Stimulated activated CD8-positive, alpha-beta memory T cell treated with anti-CD3 and anti-CD28 coated beads, Interleukin-4, amount 100 ng/mL, for 24 hours (primary cell): ENCODE measurements at places on chromosomes 7 and 10.

DNA sequence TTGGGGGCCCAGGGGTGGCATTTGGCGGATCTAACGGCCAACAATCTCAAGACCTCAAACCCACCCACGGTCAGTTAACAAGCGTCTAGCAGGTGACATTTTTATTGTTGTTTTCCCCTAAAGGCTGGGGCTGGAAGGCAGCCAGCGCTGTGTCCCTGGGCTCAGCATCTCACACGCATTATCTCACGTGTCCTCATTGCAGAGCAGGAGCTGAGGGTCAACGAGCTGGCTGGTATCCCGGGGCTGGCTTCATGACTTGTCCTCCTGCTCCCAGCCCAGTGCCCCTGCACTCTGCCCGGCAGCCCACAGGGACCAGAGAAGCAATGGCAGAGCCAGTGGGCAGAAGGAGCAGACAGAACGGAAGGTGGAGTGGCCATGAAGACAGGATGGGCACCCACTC, 54.4 kb upstream of the TMEM273 start:
- no peak for DNase-seq

GRCh38 chr10:113252650-113253618, 299.9 kb upstream of the HABP2 start:
- DNase-seq: no peak

GRCh38 chr7:33892945-33893344, 12.4 kb upstream of the BMPER start:
- DNase-seq: no peak

DNA sequence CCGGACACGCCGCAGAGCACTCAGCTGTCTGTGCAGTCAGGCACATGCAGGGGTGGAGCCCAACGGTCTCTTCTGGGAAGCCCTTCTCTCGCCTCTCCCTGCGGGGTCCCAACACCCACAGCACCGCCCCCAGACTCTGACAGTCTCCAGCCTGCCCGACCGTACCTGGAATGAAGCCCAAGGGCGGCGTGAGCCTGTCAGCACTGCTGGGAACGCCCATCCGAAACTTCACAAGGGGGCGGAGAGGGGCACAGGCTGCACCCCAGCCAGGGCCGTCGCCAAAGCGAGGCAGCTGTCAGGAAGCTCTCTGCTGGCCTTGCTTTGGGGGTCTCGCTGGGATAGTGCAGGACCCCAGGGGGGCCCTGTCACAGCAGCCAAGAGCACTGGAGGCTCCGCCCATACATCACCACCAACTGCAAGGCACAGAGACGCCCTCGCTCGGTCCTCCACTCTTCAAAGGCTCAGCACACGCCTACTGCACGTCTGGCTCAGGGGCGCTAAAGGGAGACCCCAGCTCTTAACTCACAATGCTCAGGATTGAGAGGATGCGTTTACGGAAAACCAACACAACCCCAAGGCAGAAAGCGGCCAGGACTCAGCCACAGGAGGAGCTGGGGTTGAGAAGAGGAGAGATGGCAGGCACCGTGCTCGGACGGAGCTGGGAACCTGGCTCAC, 30.9 kb downstream of the MAD1L1 start:
- DNase-seq: no peak

DNA sequence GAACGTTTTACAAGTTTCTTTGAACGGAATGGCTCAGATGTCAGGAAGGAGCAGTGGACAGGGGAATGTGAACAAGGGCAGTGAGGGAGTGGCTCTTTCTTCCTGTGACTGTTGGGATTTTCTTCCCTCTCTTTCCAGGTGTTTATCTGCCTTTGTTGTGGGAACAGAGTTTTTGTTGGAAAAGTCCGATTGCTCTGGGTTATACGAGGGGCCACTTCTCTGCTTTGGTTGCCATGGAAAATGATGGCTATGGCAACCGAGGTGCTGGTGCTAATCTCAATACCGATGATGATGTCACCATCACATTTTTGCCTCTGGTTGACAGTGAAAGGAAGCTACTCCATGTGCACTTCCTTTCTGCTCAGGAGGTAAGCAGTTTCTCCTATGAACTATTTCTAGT, 41.4 kb downstream of the ZRANB1 start:
- no peak for DNase-seq

DNA sequence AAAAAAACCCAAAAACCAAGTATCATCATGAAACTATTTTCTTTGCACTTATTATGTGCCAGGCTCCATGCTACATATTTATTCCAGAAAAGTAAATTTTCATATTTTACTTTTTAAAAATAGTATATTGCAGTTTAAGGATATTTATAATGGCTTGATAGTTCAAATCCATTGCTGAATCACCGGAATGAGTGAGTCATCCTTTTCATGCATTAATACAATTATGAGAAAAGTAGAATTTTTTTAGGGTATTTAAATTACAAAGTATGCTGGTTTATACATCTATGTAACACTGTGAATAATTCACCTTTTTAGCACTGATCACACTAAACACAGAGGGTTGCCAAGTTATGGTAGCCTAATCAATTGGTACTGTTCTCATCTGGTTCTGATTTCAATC, 54.3 kb downstream of the SLC16A9 start:
- DNase-seq: no peak

GRCh38 chr7:93239824-93240223, 7.7 kb downstream of the VPS50 start:
- DNase-seq: no peak

GRCh38 chr7:12722636-12723605, 35.5 kb downstream of the ARL4A start:
- DNase-seq: no peak

DNA sequence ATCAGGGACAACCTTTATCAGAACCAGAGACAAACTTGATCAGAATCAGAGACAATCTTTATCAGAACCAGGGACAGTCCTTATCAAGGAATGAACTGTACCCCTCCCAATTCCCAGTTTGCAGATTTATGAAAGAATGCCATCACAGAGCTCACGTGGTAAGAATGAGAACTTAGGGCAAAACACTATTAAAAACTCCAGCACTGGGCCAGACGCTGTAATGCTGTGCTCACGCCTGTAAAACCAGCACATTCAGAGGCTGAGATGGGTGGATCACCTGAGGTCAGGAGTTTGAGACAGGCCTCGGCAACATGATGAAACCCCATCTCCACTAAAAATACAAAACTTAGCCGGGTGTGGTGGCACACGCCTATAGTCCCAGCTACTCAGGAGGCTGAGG, 85.1 kb upstream of the TNRC18 start:
- no peak for DNase-seq

GRCh38 chr10:48792121-48792520, 107.4 kb downstream of the WDFY4 start:
- no peak for DNase-seq

- no peak for DNase-seq
Observed at GRCh38 chr7:133783276-133783675, 343.9 kb upstream of the LRGUK start.

GRCh38 chr7:17041324-17041723, 159.5 kb upstream of the AGR3 start:
- DNase-seq: no peak

GRCh38 chr7:45106-46090, 147.0 kb upstream of the FAM20C start:
- no peak for DNase-seq

DNA sequence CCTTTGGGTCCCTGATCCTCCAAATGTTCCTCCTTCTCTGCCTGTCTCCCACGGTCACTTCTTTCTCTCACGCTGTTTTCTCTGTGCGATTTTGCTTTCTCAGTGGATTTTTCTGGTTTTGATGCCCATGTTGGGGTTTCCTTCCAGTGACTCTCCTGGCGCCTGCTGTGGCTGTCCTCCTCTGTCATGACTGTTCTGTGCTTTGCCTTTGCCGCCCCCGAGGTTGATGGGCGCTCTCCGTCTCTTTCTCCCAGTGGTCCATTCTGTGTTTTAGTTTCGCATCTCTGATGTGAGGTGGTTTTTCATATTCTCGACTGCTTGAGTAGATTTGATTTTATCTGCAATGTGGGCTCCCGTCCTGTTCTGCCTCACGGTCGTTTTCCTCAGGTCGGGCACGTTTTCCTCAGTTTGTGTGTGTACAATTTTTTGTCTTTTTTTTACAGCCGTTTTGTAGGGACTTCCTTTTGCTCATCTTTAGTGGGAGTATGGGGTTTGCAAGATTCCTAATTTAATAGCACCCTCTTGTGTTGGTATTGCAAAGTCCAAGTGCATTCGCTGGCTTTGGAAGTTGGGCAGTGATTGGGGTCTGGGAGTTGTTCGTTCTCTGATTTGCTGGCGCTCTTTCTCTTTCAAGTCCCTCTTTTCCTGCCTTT, 100.0 kb downstream of the INPP5A start:
- no peak for DNase-seq

- DNase-seq: no peak
Observed at GRCh38 chr7:129784783-129785684, 167.7 kb downstream of the UBE2H start.

DNA sequence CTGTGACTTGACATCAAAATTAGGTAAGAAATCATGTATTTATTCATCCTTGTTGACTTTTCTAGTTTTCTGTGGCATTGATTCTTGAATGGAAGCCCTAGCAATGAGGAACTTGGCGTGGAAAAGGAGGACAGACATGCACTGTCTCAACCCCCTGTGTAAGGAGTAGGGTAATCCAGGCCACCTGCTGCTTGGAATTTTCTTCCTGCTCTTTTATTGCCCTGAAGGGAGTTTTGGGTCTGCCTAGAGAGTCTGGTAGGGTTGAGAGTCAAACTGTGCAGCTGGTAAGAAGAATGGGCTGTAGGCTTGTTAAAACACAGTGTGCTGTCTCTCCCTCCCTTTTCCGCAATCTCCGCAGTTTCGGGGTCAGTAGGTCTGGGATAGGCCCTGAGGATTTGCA, 19.7 kb downstream of the ZNF32 start:
- no peak for DNase-seq

DNA sequence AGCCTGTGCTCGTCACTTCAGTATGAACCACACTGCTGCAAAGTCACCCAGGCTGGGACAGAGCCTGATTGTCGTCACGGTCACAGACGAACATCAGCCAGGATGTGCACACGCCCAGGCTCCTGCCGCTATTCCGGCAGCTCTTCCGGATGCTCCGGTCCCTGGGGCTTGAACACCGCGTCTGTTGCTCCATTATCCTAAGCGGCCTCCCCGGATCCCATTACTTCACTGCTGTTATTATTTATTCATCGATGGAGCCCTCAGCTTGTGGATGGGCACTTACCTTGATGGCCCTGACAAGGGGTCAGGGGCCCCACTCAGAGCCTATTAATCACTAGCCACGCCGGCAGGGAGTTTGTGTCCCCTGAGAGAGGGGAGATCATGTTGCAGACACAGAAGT, 120.8 kb upstream of the PCBD1 start:
- DNase-seq: no peak

DNA sequence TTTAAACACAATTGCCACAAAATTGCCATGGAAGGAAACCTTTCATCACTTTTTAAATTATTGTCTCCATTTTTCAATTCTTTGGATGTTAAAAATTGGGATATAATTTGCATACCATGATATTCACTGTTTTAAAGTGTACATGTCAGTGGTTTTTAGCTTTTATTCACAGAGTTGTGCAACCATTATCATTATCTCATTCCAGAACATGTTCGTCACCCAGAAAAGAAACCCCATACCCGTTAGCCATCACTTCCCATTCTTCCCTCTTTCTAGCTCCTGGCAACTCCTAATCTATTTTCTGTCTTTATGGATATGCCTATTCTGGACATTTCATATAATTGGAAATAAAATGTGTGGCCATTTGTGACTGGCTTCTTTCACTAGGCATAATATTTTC, 260.3 kb upstream of the FERD3L start:
- DNase-seq: no peak

DNA sequence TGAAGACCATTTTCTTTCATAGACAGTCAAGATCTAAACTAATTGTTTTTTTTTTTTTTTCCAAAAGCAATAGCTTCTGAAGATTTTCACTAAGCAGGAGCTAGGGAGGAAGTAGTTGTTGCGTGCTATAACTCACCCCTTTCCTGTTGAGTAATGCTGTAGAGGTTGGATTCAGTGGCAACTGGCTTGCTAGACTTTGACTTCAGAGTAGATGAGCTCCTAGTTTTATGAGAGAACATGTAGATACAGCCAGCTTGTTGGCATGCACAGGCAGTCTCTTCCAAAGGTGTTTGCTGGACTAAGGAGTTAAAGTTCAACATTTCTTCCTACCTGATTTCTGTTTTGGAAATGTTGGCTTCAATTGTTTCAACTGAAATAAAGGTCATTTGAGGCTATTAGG, 66.2 kb upstream of the MXI1 start:
- DNase-seq: no peak

- no peak for DNase-seq
Observed at GRCh38 chr7:128938544-128939074, 882 bp downstream of the IRF5 start.

DNA sequence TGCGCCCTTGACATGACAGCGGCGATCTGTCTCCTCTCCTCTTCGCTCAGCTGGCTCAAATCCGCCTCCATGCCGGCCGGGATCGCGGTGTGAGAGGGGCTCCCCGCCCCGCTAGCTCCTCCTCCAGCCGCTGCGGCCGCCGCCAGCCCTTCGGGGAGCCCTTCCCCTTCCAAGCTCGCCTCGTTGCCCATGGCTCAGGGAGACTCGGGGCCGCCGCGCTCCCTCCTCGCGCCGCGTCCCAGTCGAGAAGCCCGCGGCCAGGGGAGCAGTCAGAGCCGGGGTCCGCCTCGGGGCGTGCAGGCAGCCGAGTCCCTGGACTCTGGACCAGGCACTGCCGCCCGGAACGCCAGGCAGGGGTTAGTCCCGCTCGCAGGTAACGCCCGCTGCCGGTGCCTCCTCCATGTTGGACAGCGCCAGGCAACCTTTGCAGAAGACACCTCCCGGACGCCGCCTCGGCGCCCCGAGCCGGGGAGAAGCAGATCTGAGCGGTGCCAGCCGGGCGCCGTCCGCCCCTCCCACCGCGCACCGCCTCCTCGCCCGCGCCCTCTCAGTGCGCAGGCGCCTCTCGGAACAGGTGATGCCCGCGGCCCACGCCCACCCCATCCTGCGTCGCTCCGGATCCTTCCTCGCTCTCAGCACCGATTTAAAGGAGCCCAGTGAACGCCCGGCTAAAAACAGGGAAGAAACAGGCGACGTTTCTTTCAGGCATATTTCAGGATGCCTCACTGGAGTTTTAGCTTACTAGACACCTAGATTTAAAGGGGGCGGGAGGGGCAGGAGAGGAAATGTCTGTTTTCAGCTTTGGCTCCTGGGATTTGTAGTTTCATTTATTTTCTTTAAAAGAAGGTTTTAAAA, at the start of gene PCLO:
Gene PCLO, minus strand, starts transcription at position 483 of the 855 bp plus-strand sequence. Its CDS starts 292 bp downstream, at position 191.
- peak; percentile 31 for DNase-seq

DNA sequence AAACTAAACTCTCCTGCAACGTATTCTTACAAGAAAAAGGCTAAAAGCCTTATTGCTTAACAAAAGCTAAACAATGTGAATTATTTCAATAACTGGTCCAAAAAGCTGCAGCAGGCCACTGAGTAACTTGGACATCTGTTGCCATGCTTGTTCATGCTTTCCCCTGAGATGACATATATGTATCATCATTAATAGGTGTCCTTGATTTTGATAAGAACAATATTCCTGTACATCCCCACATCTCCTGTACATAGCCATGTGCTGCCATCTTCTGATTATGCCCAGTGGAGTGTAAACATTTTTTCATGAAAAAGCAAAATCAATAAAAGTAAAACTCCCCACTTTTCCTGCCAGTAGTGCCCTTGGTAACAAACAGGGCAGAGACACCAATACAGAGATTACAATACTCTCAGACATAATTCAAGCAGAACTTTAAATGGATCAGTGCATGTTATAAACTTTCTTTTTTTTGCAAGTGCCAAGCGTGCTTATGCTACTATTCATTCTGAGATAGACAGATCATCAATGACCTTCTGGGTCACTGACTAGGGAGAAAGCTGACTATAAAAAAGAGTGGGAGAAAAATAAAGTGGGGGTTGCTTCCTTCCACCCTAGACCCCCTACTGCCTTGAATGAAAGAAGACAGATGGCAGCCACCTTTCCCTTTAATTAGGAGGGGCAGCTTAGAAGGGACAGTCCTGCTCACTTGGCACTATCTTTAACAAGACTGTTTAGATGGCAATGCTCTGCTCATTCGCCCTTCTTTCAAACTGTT, 205.5 kb upstream of the KLF14 start:
- no peak for DNase-seq
